ENCODE measurements at places on chromosomes 1 and 21.

- no peak for DNase-seq
Measured at GRCh38 chr1:176469450-176470010, 6.6 kb downstream of the PAPPA2 start.

DNA sequence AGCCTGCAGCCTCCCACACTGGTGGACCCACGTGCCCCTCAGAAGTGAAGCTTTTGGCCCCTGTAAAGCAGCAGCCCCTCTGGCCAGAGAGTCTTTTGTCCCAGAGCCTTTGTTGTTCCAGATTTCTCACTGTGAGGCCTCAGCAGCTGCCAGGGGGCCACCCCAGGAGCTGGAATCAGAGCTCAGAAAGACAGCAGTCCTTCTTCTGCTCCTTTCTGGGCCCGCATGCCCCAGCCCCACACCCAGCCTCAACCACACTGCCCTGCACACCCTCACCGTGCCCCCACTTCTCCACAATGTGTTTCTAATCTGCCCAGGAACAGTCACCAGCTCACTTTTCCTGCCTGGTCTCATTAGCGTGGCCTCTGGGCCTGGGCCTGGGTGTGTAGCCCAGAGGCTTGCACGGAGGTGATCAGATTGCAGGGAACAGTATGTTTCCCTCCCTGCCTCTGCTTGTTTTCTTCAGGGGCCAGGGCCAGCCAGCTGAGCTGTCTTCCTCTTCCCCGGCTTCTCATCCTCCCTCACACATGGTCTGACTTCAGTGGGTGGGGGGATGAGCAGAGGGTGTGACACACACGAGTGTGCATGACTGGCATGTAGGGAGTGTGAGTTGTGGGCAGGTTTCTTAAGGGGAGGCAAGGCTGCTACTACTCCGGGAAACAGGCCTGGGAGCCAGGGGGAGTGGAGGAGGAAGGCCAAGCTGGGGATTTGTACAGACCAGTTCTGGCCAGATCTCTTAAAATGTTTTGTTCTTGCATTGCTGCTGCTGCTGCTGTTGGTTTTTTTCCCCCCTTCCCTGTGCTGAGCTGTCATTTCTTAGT is 82.5 kb upstream of the ZNF648 start:
- no peak for DNase-seq

- no peak for DNase-seq
Measured at GRCh38 chr21:18772404-18772803, 368.8 kb upstream of the TMPRSS15 start.

- peak; percentile 77 for DNase-seq
Measured at GRCh38 chr1:150464422-150464826, 22.8 kb upstream of the TARS2 start.

- DNase-seq: no peak
Measured at GRCh38 chr1:226675715-226676357, 63.2 kb downstream of the ITPKB start.

- no peak for DNase-seq
Measured at GRCh38 chr1:76006234-76006633, 68.3 kb upstream of the ST6GALNAC3 start.

DNA sequence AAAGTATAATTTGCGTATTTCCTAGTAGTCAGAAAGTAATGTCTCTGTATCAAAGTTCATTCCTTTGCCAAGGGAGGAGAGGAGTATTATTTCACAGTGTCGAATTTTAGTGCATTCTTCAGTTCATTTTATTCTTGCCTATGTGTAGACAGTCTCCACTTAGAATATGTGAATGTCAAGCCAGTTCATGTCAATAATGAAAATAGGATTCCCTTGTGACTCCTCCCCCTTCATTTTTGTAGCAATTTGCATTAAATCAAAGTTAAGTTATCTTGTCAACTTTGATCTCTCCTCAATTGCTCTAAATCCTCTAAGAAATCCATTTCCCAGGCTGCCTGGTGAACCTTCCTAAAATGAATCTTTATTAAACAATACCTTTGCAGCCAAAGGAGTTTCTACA is 179.1 kb downstream of the SLC44A5 start:
- DNase-seq: no peak

DNA sequence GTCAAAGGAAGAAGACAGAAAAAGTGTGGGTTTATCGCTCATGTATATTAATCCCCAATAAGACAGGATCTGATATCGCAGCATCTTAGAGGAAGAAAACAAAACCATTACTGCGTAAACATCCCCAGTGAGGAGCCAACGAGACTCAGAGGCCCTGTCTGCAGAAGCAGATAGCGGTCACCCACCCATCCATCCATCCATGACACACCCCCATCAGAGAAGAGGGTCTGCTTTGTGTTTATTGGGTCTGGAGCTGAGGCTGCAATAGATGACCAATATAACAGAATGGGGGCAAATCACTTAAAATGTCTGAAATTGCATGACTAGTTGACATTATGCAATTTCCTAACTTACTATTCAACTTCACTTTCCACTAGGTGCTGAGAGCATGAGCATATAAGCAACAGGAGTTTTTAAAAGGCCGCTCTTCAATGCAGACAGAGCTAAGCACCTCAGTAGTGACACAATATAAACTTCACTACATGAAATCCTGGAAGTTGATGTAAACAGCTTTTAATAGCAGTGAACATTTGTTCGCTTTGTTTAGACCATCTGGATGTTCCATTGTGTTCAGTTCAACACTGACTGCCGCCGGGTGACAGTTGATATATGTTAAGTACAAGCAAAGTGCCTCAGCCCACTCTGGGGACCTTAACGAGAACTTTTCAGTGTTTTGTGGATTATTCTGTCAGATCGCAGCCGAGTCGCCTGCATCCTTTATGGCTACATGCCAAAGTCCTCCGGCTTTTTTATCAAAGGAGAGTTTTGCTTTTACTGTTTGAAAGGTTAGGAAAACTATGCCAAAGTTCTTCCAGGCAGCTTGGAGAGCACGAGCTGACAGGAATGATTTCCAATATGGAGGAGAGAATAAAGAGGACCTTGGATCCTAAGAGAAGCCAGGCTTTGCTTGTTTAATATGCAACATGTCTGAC is 167.5 kb downstream of the ZNF281 start:
- DNase-seq: no peak

GRCh38 chr1:167922023-167922422 is 8.1 kb upstream of the ADCY10 start:
- no peak for DNase-seq

DNA sequence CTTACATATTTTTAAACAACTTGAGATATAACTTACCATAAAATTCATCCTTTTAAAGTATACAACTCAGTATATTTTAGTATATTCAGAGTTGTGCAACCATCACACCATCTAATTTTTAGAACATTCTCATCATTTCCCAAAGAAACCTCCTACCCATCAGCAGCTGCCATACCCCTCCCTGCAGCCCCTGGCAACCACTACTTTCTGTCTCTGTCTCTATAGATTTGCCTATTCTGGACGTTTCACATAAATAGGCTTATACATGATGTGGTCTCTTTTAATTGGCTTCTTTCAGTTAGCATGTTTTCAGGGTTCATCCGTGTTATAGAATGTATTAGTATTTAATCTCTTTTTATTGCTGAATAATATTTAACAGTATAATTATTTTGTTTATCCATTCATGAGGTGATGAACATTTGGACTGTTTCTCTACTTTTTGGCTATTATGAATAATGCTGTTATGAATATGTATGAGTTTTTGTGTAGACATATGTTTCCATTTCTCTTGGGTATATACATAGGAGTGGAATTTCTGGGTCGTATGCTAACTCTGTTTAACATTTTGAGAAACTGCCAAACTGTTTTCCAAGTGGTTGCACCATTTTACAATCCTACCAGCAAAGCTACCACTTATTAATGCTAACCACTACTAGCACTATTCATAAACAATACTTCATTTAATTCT is 29.5 kb downstream of the WDR26 start:
- no peak for DNase-seq

- no peak for DNase-seq
Measured at GRCh38 chr1:64664299-64664698, 80.6 kb upstream of the RAVER2 start.

GRCh38 chr1:37069406-37069805 is 35.1 kb upstream of the GRIK3 start:
- DNase-seq: no peak

GRCh38 chr1:110223127-110223526 is 13.0 kb downstream of the KCNC4 start:
- DNase-seq: no peak

DNA sequence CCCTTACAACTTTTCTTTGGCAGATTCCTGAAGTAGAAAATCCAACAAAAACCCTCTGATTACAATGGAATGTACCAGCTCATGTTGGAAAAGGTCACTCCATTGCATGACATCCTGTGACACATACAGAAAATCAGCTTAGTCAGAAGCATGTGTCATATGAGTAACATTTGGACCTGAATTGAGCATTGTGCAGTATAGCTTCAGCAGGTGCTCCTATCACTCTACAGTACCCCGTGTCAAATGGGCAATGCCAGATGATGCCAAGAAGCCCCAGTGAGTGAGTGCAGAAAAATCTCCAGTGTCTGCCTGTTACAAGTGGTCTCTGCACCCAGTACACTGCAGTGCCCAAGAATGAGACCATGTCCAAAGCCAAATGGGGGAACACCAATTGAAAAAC is 129.7 kb upstream of the RUNX1 start:
- DNase-seq: no peak

DNA sequence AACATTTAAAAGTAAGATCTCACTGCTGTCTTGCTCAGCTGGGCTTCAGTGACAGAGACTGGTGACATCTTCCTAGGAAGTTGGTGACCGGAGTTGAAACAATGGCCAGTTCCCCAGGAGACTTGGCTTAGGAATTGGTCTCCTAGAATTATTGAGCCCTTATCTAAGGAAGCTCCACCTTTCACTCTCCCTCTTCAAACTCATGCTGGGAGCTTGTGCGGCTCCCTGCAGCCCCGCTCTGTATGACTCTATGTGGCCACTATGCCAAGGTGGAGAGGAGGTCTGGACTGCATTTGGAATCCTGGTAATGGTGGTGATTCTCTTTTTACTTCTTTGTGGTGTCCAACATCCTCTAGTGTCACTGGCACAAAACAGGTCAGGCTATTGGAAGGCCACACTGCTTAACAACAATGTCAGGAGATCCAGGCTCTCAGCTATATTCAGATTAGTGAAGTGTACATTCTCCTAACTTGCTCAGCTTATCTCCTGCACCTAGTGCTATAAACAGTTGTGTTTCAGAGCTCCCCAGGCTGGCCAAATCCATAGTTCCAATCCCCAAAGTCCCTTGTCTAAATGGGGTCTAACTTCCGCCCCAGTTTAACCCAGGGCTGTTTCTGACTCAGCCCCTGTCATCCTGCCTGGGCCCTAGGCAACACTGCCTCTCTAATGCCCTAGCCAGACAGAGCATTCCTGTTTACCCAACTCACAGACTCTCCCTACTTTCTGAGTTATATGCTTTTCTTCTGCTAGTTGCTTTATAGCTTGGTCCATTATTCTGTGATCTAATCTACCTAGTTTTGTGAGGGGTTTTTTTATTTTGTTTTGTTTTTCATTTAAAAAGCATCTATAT is 18.3 kb downstream of the ATP2B4 start:
- DNase-seq: no peak

DNA sequence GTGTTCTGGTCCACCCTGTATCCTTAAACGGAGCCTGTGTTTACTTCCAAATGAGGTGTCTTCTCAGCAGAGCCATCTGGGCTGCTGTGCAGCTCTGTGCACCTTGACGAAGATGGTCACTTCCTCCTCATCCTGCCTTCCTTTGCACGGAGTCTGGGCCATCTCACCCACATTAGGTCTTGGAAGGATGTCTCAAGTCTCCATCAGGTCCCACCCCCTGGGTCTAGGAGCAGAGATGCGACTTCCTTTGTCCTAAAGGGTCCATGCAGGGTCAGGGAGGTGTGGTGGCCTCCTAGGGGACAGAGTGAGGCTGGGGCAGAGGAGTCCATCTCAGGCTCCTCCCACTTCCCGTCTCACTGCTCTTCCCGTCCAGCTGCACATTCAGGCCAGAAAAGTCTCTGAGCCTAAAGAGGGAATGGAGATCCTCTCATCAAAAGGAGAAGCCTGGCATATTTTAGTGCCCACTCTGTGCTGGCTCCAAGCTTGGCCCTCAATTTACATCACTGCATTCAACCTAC is 209.2 kb downstream of the MATN1 start:
- no peak for DNase-seq

DNA sequence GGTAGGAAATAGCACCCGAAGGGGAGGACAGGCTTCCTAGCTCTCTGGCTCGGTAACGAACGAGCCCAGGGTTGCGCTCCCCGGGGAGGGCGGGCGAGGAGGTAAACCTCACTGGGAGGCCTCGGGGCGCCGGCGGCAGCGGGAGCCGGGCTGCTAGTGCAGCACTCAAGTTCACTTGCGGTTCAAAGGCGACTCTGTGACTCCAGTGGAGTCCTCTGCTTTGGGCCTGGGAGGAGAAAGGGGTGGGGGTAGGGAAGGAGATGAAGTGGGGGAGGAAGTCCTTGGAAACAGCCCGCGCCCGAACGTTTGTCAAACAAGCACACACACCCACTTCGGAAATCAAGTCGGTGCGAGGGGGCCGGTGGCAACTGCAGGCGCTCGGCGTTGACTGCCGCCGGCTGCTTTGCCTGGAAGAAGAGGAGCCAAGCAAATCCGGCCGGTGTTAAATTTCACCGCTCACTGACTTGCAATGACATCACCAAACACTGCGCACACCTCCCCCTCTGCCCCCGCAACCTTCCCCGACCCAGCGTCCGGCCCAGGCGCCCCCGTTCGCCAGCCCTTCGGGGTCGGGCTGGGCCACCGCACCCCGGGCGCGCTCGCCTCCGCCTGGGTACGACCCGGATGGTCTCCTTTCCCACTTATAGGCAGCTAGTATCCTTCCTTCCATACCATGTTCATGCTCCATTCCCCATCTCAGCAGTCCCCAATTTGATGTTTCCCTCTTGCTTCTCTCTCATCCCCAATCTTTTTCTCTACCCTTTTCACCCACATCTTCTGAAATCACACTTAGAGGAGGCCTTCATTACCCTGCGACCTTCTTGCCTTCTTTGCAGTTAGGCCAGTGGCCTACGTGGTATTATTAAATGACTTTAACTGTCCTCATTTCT is at the start of gene COL24A1:
Gene COL24A1, minus strand, starts transcription at position 207 of the 890 bp plus-strand sequence. CDS start 376 bp downstream, outside the sequence.
- no peak for DNase-seq

- no peak for DNase-seq
Measured at GRCh38 chr1:164688791-164689190, 129.8 kb downstream of the PBX1 start.
